Stimulated activated CD8-positive, alpha-beta memory T cell treated with anti-CD3 and anti-CD28 coated beads, Interleukin-4, amount 100 ng/mL, for 4 hours (primary cell): ENCODE measurements at places on chromosomes 12 and 14.

DNA sequence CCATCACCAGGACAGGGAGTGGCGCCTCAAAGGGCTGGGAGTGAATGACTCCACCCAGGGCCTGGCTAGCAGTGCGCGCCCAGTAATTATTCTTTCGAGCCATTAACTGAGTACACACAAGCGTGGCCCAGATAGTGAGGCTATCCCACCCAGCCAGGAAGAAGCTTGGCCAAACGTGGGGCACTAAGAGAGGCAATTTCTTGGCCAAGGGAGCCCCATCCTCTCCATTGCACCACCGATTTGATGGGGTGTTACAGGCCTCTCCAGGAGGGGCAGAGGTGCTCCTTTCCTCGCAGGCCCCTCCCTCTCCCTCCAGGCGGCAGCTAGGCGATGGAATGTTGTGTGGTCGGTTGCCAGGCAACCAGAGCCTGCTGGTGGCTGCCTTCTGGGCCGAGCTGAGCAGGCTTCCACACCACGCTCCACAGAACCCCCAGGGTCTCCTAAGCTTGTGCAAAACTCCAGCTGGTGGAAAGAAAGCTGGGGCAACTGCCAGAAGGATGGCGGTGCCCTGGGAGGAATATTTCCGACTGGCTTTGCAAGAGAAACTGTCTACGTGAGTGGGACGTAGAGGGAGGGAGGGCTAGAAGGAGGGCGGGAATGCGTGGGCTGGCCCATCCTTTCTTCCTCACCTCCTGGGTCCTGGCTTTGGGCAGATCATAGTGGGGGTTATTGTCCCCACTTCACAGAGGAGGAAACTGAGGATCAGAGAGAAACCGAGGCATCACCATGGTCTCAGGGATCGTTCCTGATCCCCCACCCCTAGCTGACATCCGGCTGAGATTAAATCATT lies at the start of gene CFAP73:
Gene CFAP73 (plus strand): TSS at position 364 of the 790 bp plus-strand sequence. CDS start 134 bp downstream, at position 498.
- no peak for DNase-seq

GRCh38 chr12:97466000-97466399 lies 3.4 kb downstream of the RMST start:
- no peak for DNase-seq

DNA sequence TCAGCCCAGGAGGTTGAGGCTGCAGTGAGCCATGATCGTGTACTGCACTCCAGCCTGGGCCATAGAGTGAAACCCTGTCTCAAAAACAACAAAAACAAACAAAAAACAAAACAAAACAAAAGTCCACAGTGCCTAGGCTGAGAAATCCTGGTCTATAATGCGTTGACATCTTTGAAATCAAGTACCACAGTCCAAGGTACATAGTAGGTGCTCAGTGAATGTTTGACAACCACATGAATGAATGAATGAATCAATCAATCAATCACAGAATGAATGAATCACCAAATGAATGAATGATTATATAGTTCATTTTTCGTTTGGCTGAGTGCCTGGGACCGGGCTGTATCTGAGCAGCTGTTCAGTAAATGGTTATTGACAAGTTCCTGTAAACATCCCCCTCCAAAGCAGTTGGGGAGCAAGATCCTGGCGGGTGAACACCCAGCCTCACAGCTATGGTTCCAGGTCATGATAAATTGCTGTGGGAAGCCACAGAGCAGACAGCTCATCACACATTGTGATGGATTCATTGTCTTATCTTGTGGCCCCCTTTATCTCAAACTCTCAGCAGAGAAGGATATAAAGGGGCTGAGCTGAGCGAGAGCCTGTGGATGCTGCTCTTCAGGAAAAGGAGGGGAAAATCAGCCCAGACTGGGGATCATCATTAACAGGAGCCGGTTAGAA lies 30.4 kb upstream of the IFT81 start:
- no peak for DNase-seq

DNA sequence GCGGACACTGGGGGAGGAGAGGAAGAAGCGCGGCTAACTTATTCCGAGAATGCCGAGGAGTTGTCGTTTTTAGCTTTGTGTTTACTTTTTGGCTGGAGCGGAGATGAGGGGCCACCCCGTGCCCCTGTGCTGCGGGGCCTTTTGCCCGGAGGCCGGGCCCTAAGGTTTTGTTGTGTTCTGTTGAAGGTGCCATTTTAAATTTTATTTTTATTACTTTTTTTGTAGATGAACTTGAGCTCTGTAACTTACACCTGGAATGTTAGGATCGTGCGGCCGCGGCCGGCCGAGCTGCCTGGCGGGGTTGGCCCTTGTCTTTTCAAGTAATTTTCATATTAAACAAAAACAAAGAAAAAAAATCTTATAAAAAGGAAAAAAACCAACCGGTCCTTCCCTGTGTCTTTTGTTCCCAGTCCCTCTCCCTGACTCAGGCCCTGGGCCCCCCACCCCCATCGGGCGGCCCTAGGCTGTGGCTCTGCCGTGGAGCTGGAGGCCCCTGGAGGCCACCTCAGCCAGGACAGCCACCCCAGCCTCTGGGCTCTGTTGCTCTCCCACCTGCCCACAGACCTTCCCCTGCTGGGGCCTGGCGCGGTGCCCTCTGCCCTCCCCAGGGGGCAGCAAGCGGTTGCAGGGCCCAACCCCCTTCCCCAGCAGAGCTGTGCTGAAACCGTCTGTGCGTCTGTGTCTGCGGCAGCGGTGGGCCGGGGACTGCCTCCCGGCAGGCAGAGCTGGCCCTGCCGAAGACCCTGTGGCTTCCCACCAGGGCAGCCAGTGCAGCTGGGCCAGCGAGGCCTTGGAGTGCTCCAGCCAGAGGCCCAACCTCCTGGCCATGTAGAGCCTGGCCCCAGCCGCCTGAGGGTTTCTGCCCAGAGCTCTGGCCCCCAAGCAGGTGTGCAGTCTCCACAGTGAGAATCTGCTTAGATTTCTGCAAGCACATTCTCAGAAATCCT lies 4.0 kb upstream of the CRIP2 start:
- DNase-seq, result no peak

DNA sequence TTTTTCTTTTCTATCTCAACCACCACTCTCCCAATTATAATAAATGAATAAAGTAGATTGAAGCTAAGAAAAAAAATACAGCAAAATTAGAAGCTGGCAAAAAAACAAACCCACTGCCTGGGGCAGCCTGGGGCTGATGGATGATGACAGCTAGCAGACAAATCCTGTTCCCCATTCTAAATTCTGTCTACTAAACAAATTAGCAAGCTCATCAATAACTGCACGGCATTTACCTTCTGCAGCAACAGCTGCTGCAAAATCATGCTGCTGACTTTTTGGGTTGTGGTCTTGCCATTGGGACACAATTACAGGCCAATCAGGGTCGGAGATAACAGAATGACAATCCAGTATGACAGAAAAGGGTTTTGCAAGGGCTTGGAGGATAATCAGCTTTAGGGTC lies 443.6 kb upstream of the SOX5 start:
- no peak for DNase-seq
